ENCODE measurements at places on chromosomes 5 and 9.

- no peak for DNase-seq
Observed at GRCh38 chr5:55303238-55303690, 4.2 kb downstream of the DHX29 start.

DNA sequence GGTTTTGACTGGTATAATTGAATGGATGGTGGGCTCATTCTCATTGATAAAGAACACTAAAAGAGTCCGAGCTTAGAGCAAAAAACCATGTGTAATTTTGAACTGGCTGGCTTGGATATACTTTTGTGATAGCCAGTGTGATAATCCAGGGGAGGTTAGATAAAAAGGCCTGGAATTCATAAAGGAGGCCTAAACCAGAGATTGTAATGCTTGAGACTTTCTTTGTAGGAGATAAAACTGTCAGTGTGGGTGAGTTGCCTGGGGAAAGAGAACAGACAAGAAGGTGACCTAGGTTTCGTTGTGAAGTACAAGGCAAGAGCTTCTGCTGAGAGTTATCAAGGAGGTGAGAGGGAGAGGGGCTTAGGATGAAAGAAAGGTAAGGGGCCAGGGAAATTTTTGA, 17.0 kb upstream of the NMUR2 start:
- DNase-seq: no peak

- no peak for DNase-seq
Observed at GRCh38 chr5:81577091-81577490, 173.8 kb downstream of the SSBP2 start.

DNA sequence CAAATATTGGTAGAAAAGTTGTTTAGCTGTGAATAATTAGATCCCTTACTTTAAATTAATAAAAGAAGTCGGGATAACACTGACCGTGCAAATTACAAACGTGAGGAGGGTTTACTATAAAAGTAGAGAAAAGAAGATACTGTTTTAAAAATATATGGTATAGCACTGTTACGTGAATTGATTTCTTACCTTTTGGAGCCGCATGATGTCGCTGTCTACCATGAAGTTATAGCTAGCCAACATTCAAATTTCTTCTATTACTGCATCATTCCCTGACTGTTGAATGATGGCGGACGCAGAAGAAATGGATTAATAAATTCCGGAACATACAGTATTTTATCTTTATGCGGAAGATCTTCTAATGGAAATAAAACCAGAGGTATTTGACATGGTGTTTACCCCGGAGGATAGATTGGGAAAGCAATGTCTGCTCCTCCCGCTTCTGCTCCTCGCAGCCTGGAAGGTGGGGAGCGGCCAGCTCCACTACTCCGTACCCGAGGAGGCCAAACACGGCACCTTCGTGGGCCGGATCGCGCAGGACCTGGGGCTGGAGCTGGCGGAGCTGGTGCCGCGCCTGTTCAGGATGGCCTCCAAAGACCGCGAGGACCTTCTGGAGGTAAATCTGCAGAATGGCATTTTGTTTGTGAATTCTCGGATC, at the start of gene PCDHA6:
PCDHA6 (plus strand) TSS at position 257 of the 658 bp plus-strand sequence; CDS start at position 389, 132 bp downstream.
- DNase-seq: no peak

DNA sequence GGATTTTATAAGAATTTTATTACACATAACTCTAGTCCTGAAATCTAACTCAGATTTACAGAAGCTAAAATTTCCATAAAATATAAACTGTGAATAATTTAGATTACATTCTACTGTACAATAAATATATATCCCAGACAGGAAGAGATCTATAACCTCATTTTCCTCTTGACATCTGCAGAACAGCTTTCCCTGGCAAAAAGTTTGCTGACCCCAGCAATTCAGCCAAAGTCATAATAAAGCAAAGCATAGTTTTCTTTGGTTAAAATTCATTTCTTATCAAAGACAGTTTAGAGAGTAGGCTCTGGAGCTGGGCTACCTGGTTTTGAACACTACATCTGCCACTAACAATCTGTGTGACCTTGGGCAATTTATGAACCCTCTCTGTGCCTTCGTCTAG, 372.5 kb downstream of the CAAP1 start:
- no peak for DNase-seq

GRCh38 chr9:131739133-131739958, 530 bp downstream of the RAPGEF1 start:
- DNase-seq: no peak

DNA sequence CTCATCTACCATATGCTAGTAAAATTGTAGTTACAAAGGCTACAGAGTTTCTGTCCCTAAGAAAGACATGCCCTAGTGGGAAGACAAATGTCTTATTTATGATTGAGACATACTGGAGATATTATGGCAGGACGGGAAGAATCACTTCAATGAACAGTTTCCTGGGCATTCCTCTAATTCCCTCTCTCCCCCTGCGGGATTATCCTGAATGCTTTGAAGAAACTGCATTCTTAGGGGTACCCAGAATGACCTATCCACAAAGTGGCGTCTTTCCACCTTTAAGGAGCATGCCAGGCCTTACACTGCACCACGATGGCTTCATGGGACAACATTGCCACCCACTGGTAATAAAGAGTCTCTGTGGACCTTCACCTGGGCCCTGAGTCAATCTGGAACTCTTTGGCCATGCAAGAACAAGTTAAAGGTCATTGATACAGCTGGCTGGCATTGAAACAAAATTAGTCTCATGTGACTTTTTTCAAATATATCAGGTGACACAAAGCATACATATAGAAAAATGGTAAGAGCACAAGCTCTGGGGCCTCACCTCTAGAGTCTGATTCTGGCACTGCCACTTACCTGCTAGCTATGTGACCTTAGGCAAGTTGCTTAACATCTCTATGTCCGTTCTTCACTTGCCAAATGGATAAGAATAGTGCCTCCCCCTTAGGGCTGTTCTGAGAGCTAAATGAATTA, 32.0 kb downstream of the ANKRD55 start:
- DNase-seq: no peak

DNA sequence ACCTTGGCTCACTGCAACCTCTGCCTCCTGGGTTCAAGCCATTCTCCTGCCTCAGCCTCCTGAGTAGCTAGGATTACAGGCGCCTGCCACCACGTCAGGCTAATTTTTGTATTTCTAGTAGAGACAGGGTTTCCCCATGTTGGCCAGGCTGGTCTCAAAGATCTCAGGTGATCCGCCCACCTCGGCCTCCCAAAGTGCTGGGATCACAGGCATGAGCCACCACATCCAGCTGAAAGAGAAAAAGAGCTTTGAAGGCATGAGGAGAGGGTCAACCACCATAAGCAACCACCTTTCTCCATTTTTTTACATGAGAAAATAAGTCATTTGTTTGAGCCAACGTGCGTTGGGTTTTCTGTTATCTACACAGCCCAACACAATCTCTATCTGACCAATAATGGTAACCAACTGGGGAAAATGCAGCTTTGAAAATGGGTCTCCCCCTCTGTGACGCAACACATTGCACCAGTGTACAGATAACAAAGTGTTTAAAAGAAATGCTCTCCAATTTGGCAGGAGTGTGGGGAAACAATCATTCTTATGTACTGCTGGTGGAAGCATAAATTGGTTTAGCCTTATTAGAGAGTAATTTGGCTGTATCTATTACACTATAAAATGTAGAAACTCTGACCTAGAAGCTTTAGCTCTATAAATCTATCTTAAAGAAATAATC, 45.8 kb upstream of the ZBTB43 start:
- DNase-seq: no peak

GRCh38 chr9:34717996-34718614, 8.2 kb upstream of the CCL21 start:
- no peak for DNase-seq

DNA sequence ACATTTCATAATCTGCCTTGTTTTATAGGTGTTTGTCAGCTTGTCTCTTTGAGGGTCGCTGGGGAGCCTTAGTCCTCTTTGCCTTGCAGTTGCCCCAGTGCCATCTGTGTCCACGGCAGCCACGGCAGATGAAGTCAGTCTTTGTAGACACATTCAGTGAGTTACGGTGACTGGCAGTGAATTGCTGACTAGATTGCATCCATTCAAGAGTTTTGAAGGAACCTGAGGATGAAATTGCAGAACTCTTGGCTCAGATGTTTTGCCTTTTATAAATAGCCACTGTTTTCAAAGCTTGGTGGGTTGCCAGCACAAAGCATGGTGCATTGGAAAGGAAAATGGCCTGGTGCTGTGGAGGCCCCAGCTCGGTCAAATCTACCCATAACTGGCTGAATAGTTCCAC, 125.6 kb downstream of the TRIO start:
- no peak for DNase-seq

DNA sequence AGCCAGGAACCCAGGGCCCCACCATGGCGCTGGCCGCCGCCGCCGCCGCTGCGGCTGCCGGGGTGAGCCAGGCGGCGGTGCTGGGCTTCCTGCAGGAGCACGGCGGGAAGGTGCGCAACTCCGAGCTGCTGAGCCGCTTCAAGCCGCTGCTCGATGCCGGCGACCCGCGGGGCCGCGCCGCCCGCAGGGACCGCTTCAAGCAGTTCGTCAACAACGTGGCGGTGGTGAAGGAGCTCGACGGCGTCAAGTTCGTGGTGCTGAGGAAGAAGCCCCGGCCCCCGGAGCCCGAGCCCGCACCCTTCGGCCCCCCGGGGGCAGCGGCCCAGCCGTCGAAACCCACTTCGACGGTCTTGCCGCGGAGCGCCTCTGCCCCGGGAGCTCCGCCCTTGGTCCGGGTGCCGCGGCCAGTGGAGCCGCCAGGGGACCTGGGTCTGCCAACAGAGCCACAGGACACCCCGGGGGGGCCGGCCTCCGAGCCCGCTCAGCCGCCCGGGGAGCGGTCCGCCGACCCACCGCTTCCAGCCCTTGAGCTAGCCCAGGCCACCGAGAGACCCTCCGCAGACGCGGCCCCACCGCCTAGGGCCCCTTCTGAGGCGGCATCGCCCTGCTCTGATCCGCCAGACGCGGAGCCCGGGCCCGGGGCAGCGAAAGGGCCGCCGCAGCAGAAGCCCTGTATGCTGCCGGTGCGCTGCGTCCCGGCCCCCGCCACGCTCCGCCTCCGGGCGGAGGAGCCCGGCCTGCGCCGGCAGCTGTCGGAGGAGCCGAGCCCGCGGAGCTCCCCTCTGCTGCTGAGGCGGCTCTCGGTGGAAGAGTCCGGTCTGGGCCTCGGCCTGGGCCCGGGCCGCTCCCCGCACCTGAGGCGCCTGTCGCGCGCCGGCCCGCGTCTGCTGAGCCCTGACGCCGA, 749 bp downstream of the SOWAHA start:
- no peak for DNase-seq

DNA sequence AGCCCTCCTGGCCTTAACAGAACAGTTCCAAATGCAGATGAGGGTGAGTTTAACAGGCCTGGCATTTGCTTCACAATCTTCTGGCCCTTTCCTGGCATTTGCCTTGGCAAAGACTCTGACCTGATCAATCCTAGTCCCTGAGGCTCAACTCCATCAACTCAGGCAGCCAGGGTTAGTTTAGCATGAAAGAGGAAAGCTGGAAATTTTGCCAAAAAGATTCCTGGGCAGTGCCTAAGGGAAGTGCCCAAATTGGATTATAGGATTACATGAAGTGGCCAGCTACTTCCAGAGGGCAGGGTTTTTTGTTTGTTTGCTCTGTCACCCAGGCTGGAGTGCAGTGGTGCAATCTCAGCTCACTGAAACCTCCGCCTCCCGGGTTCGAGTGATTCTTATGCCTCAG, 36.8 kb downstream of the PCDHAC2 start:
- DNase-seq: no peak

GRCh38 chr5:137310051-137310730, 188.9 kb downstream of the SPOCK1 start:
- DNase-seq: no peak

DNA sequence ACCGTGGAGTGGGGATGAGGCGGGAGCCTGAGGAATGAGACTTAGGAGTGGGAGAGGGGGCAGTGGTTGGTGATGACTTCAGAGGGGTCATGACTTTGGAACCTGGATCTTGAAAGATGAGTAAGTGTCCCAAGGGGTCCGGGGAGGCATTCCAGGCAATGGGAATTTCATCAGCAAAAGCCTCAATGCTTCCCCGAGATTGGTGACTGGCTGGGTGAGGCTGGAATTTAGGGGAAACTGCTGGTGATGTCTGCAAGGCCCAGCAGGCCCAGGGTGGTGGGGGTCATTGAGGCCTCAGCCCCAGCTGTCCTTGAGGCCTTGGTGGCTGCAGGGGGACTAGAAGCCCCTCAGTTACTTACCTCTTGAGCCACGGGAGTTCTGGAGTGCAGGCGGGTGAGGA, 7.5 kb downstream of the NDST1 start:
- no peak for DNase-seq

GRCh38 chr5:200985-201384, 9.7 kb downstream of the LRRC14B start:
- no peak for DNase-seq

DNA sequence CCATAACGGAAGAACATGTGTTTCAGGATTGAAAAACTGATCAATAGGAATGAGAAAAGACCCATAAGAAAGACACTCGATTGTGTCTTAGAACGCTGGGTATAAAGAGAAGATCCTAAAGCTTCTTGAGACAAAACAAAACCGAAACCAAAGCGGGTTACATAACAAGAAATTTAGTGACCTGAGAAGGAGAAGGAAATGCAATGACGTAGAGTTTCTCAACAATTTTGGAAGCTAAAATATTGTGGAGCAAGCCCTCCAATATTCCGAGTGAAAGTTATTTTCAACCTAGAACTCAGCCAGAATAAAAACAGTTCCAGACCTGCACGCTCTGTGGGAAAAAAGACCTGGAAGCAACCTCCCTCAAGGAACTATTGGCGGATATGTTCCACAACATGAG, 81.9 kb upstream of the FREM1 start:
- no peak for DNase-seq

DNA sequence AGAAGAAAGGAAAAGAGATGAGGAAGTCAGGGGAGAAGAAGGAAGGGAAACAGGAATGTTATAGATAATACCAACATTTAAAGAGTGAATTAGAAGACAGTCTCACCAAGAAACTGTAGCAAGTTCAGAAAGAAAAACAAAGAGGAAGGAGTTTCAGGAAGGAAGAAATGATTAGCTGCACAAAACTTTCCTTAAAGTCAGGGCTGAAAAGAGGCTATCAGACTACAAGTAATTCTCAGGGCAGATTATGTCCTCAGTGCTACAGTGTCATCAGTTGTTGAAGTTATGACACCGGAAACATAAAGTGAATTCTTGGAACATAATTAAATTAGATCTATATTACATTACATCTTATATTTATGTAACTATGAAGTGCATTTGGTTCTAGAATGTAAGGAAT, 226.9 kb downstream of the ARRDC3 start:
- DNase-seq: no peak

DNA sequence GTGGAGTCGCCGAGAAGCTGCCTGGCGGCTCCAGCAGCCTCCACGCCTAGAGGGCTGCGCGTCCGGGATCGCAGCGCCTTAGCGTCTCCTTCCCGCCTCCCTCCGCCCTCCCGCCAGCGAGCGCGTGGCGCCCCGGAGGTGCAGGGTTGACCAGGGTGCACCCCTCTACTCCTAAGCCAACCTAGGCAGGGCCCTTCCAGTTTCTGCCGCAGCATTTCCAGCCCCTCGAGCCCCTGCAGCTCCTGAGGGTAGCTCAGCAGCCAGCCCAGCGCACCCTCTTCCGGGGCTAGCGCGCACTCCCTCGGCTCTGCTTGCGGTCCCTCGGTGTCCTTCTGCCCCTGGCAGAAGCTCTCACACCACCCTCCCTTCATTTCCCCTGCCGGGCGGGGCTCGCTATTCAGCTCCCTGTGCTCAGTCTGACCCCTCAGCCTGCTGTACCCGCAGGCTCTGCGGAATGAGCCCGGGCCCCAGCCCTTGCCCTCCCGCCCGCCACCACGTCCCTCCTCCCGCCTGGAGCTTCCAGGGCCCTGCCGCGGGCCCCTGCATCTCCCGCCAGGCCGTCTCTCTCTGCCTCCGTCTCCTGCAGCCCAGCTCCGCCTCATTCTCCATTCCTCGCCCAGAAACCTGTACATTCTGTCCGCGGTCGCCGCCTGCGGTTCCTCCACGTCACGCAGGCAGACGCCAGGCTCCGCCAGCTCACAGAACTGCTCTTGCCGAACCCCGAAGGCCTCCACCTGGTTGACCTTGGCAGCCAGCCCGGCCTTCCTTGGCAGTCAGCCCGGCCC, 61.8 kb downstream of the SPATA31C2 start:
- no peak for DNase-seq
